Right atrium auricular region (tissue), 2 donors: ENCODE measurements at places on chromosomes 1 and 21. TPM values are rescaled to one million over a fixed set of nuclear protein-coding genes. Genes with fewer than 3 reads are reported as not detected.

DNA sequence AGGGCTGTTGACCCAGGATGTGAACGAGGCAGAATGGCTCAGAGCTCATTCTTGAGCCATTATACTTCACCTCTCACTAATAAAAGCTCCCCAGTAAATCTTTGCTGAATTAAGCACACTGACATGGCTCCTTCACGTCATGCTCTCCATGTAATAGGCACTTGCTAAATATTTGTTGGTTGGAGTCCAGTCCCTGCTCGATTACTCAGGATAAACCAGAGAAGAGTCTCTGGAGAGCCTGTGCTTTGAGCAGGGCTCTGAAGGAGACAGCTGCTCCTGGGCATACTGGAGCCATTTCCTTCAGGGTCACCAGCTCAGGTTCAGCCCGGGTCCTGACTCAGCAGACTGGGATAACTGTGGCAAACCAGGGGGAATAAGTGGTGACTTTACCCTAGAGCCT lies 46.9 kb downstream of the HLX start:
- H3K4me3 ChIP-seq: no peak overlapping the region
- H3K36me3 ChIP-seq: no peaks in the 10 kb centered on the region
- H3K27ac ChIP-seq: no peak overlapping the region

Gene AMY1A
- not detected for total RNA-seq

DNA sequence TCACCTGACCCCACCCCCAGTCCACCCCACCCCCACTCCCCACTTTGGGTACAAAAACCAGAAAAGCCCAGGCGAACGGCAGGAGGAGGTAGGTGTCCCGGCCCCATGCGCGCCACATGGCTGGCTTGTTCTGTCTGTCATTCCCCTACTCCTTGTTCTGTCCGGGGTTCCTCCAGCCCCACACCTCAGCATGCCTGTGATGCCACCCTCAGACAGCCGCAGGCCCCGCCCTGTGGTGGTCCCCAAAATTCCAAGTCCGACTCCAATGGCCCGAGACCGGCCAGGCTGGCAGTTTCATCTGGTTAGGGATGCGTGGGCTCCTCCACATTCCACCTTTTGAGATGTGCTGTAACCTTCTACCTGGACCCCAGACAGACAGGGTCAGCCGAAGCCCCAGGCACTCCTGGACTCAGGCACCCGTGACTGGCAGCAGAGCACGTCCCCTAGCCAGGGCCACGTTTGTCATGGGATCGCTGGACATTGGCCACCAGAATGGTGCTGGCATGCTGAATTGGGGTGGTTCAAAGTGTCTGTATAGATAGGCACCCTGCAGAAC lies 94.4 kb downstream of the WDR4 start:
- no peaks in the 10 kb centered on the region for H3K27me3 ChIP-seq
- no peak overlapping the region for H3K27ac ChIP-seq
- H3K4me3 ChIP-seq: no peak overlapping the region
- no peaks in the 10 kb centered on the region for H3K4me1 ChIP-seq
- no peaks in the 10 kb centered on the region for H3K36me3 ChIP-seq
- DNase-seq: no peak

DNA sequence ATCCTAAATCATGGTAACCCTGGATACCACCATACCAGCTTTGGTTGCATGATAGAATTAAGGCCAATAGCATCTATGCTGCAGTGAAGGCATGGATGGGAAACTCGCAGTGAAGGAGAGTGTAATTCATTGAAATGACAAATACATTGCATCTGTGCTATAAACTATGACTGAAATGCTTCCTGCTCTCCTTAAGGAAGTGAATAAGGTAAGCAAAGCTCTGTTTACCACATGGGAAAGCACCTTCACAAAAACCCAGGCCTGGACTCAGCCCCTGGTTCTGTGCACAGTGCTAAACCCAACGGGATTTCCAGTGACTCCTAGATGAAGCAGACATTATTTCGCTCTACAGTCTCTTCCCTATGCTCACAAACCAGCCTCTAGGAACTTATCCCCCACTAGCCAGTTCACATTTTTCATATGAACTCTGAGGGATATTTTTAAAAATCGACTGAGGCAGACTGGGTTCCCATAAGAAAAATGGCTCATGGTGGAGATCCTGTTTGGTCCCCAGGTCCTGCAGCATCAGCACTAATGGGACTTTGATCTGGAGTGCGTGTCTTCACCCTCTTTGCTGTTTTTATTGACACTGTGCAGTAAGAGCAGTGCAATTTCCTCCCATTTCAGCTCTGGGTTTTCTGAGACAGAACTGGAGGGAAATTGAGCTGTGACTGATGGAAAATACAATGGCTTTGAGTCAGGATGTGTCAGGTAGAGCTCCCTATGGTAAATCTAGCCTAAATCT lies 362.7 kb downstream of the SIPA1L2 start:
- DNase-seq: no peak
- H3K27me3 ChIP-seq: no peaks in the 10 kb centered on the region

GRCh38 chr1:221405146-221405545 lies 336.7 kb downstream of the DUSP10 start:
- no peak overlapping the region for H3K4me3 ChIP-seq
- no peaks in the 10 kb centered on the region for H3K4me1 ChIP-seq
- DNase-seq: no peak
- no peak overlapping the region for H3K27ac ChIP-seq

Gene CFHR4
- total RNA-seq: not detected

Gene LYPD8
- total RNA-seq: not detected

DNA sequence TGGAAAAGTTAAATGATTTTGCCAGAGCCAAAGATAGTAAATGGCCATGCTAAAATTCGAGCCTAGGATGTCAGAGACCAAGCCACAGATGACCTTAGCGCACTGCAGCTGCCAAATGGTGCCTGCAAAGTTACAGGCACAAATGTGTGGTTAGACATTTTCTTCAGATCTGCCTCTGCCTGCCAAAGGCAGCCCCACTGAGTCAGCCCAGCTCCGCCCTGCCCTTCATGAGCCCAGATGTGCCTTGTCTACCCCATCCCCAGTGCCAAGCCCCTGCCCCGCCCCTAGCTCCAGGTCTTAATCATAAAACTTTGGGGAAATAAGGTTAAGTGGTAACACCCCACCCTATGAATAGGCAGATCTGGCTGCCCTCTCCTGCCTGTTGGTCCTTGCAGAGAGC lies 105.9 kb downstream of the DTL start:
- H3K27ac ChIP-seq: no peak overlapping the region
- H3K27me3 ChIP-seq: no peaks in the 10 kb centered on the region
- H3K4me1 ChIP-seq: no peaks in the 10 kb centered on the region
- H3K36me3 ChIP-seq: no peaks in the 10 kb centered on the region
- H3K4me3 ChIP-seq: no peak overlapping the region

- H3K4me1 ChIP-seq: no peaks in the 10 kb centered on the region
- DNase-seq: no peak
- H3K27me3 ChIP-seq: no peaks in the 10 kb centered on the region
These were observed 78.9 kb upstream of the RAB4A start for GRCh38 chr1:229192031-229192430.

DNA sequence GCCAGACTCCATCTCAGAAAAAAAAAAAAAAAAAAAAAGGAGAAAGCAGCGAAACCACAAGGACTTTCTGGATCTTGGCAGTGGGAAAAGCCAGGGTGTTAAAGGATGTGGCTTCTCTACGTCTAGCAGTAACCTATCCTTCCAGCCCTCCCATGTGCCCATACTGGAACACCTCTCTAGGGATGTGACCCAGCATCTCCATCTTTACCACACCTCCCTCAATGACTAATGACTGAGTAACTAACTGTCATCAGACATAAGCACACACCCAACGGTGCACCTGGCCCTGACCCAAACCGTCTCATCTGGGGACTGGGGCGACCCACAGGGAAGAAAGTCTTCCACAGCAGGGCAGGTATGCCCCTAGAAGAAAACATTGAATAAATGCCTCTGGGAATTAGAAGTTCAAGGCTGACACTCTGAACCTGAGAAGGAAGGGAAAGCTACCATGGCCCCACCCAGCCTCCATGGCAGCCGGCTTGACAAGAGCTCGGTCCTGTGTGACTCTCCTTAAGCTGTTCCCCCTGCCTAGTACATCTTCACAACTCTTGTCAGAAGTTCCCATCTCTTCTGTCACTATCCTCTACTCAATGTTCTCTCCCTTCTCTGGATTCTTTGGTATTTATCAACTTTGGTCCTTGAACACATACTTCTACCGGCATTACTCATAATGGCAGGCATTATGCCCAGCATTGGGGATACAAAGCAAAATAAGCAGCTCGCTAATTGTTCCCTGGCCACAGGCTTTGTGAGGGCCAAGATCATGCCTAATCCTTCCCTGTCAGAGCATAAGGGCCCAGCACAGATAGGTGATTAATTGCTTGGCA lies 14.8 kb upstream of the PAQR6 start:
- H3K27ac ChIP-seq: no peak overlapping the region
- H3K36me3 ChIP-seq: peaks cover 92% of the 10 kb centered on the region
- no peaks in the 10 kb centered on the region for H3K27me3 ChIP-seq

DNA sequence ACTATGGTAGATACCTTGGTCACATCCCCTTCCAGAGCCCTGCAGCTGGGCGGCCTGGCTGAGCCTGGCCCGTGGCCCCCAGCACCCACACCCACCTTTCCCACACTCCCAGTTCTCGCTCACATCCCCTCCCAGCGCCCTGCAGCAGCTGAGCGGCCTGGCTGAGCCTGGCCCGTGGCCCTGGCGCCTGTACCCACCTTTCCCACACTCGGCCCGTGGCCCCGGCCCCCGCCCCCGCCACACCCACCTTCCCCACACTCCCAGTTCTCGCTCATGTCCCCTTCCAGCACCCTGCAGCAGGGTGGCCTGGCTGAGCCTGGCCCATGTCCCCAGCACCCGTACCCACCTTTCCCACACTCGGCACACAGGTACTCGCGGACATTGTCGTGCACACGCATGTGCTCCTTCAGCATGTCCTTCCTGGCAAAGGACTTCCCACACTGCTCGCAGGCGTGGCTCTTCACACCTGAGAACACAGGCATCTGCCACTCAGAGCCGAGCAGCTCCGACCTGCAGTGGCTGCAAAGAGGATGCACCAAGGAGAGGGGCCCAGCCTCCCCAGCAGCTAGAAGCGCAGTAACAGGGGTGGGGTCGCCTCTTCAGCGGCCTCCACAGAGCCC lies 52.5 kb upstream of the RIPK4 start:
- H3K27ac ChIP-seq: no peak overlapping the region
- no peaks in the 10 kb centered on the region for H3K36me3 ChIP-seq
- H3K4me3 ChIP-seq: no peak overlapping the region
- H3K4me1 ChIP-seq: no peaks in the 10 kb centered on the region
- H3K27me3 ChIP-seq: no peaks in the 10 kb centered on the region

DNA sequence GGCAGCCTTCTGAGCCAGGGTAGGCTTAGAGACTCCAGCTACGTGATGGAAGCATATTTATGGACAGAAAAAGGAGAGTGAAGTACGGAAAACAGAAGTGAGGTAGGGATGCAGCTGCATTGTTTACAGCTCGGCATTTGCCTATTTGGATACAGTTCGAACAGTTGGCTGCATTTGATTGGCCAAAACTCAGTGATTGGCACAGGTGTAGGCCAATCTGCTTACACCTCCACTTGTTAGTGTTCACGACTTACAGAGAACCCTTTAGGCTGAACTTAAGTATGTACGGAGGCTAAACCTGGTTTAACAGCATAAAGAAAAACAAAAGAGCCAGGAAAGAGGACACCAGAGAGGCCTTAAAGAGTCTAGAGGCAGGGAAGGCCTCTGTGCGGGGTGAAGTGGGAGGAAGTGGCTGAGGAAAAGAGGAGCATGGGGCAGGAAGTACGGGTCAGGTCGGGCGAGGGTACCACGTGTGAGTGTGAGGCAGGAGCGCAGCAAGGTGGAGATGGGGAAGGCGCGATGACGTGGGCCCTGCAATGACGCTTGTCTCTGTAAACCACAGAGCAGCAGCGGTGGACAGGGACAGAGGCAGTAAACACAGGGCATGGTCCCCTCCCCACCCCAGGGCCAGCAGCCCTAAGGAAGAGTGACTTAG lies 32.0 kb downstream of the RSPH1 start:
- no peaks in the 10 kb centered on the region for H3K4me1 ChIP-seq
- no peak for DNase-seq
- no peak overlapping the region for H3K27ac ChIP-seq

Gene FAM177B
- total RNA-seq: not detected

GRCh38 chr1:205274041-205274691 lies 46.4 kb downstream of the TMCC2 start:
- DNase-seq: no peak
- no peak overlapping the region for H3K4me3 ChIP-seq
- H3K4me1 ChIP-seq: no peaks in the 10 kb centered on the region
- no peaks in the 10 kb centered on the region for H3K27me3 ChIP-seq
- peak overlapping the region; percentile 42 for H3K27ac ChIP-seq

- DNase-seq: no peak
- H3K27me3 ChIP-seq: no peaks in the 10 kb centered on the region
- no peaks in the 10 kb centered on the region for H3K4me1 ChIP-seq
- H3K4me3 ChIP-seq: no peak overlapping the region
These were observed 62.8 kb downstream of the CNST start for GRCh38 chr1:246629030-246629429.

- no peaks in the 10 kb centered on the region for H3K27me3 ChIP-seq
- no peak overlapping the region for H3K27ac ChIP-seq
- no peak for DNase-seq
- no peaks in the 10 kb centered on the region for H3K4me1 ChIP-seq
These were observed 15.9 kb downstream of the GNG12 start for GRCh38 chr1:67817319-67817718.

- no peak overlapping the region for H3K27ac ChIP-seq
- H3K4me3 ChIP-seq: no peak overlapping the region
- no peak for DNase-seq
- no peaks in the 10 kb centered on the region for H3K27me3 ChIP-seq
These were observed 348.3 kb downstream of the AJAP1 start for GRCh38 chr1:5002676-5003075.

DNA sequence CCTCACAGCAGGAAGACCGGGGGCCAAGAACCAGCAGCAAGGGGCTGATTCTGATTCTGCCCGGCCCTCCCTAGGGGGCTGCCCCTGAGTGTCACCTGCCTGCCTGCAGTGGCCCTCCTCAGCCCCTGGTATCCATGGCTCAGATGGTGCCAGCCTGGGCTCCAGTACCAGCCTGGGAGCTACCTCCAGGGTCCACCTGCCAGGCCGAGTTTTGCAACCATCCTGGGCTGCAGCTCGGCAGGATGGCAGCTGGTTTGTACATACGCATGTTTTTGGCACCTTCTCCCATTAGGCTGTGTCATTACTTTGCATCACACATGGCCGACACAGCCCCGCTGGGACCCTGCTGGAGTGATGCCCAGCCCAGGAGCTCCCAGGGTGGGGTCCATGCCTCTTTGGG lies 93.3 kb upstream of the WNT4 start:
- no peak overlapping the region for H3K27ac ChIP-seq
- no peaks in the 10 kb centered on the region for H3K36me3 ChIP-seq
- no peaks in the 10 kb centered on the region for H3K4me1 ChIP-seq
- H3K27me3 ChIP-seq: no peaks in the 10 kb centered on the region

Gene TEKT2
- not detected for total RNA-seq

Gene KRTAP13-2
- not detected for total RNA-seq

GRCh38 chr1:22318279-22318981 lies 133.2 kb upstream of the ZBTB40 start:
- DNase-seq: no peak
- no peak overlapping the region for H3K27ac ChIP-seq
- no peaks in the 10 kb centered on the region for H3K4me1 ChIP-seq
- no peak overlapping the region for H3K4me3 ChIP-seq

Gene RPE65
- 0.15 TPM for total RNA-seq

Gene CHIA
- total RNA-seq: not detected

Gene VASH2
- total RNA-seq: 0.82 TPM
